ENCODE measurements at places on chromosomes 1 and 21.

DNA sequence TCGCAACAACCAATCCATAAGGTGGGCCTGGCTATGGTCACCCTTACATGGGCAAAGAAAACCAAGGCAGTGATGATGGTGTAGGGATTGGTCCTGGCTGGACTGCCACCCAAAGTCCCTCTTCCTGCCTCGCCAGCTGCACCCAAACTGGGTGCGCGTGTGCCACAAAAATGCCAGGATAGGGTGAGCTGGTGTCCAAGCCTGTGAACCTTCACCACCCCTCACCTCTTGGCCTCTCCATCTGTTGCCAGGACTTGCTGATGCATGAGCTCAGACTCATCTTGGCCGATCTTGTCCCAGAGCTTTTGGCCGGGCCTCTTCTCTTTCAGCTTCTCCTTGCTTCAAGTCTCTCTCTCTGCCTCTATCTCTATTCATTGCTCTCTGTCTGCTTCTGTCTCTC, 41.8 kb downstream of the FOXD2 start:
- DNase-seq: no peak

DNA sequence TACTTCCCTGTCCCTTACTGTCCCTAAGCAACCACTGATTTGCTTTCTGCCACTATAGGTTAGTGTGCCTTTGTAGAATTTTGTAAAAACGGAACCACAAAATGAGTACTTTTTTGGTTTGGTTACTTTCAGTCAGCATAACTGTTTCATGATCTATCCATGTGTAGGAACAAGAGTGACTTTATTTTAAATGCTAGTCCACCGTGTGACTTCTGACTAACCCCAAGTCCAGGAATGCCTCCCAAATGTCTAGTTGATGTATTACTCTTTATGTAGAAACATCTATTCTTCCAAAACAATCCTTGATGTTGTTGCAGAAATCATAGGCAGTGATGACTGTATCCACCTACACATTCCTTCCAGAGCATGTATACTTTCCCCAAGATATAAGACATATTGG, 21.3 kb downstream of the ATPAF1 start:
- DNase-seq: no peak

- no peak for DNase-seq
These were observed 103.6 kb upstream of the GCLM start for GRCh38 chr1:94012708-94013366.

- DNase-seq: no peak
These were observed 55.9 kb upstream of the SEC16B start for GRCh38 chr1:178025613-178026356.

DNA sequence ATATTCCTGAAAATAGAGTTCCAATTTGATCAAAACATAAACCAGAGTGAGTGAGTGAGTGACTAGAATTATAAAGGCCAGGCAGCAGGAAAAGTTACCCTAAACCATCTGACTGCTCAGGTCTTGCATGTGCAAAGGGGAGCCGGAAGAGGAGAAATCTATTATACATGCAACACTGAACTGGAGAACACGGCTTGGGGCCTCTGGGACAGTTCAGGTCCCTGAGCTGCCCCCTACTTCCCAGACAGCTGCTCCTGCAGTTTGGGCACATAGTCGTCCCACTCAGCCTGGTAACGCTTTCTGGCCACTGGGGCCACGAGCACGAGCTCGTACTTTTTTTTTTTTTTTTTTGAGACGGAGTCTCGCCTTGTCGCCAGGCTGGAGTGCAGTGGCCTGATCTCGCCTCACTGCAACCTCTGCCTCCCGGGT, 40.1 kb downstream of the PTPRC start:
- DNase-seq: peak; percentile 61

All from activated CD4-positive, alpha-beta T cell treated with anti-CD3 and anti-CD28 coated beads, Interleukin-2, Interleukin-4, amounts not matched to agents 100 ng/mL and 50 ng/mL, durations not matched to agents 16 hours and 8 hours (primary cell).